ENCODE measurements at places on chromosomes 13 and 19. TPM values are rescaled to one million over a fixed set of nuclear protein-coding genes. Genes with fewer than 3 reads are reported as not detected.

The ATXN8OS gene
- total RNA-seq: not detected

The MBD3L3 gene
- total RNA-seq: not detected

The GARIN5A gene
- total RNA-seq: 1.9 TPM

The SLC15A1 gene
- not detected for total RNA-seq

The KLF12 gene
- total RNA-seq: 2.6 TPM

The ZNF724 gene
- 0.76 TPM for total RNA-seq

Measured in A549 treated with RU486 at 1 μM for 4 hours (cell line).